HCT116 (cell line): ENCODE measurements at places on chromosomes 4 and X. TPM values are rescaled to one million over a fixed set of nuclear protein-coding genes. Genes with fewer than 3 reads are reported as not detected.

The MAGEA9B gene
- 0.47 TPM for total RNA-seq

The GPR173 gene
- 3.4 TPM for total RNA-seq

The IL1RAPL1 gene
- 2.8 TPM for total RNA-seq

DNA sequence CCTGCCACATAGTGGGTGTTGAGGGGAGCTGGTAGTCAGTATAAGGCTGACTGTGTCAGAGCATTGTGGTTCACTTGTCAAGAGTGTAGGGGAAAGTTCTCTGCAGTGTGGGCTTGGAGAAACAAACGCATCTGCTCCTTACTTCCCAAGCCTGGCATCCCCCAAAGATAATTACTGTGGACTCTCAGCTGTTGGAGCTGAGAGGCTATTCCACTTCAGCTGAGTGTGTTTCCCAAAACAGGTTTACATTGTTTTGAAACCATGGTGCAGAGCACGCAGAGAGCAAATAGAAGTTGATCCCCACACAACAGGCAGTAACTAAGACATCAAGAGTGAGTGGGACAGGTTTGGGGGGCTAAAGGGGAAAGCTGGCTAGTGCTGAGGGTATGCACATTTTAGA lies 181.0 kb upstream of the EOLA2 start:
- no peak for DNase-seq

- no peak for DNase-seq
These were observed 58.4 kb upstream of the MSANTD1 start for GRCh38 chr4:3190549-3190948.

- no peak for DNase-seq
These were observed 16.8 kb downstream of the DCAF8L1 start for GRCh38 chrX:27964432-27964831.

DNA sequence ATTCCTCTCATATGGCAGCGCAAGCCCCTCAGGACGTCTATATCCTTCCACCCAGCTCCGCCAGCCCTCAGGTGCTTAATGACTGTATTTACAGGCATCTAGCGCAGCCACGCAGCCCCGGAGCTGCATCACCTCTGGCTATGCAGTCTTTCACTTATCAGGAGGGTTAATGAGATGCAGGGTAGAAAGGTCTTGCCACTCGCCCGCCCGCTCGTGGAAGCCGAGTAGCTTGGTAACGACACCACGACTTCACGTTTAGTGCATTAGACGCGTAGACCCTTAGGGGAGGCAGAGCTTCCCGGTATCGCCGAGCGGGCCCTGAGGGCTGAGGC lies 1.5 kb upstream of the SLC16A2 start:
- no peak for DNase-seq
